Fibroblast of gingiva (primary cell): ENCODE measurements at places on chromosomes 2 and 18.

DNA sequence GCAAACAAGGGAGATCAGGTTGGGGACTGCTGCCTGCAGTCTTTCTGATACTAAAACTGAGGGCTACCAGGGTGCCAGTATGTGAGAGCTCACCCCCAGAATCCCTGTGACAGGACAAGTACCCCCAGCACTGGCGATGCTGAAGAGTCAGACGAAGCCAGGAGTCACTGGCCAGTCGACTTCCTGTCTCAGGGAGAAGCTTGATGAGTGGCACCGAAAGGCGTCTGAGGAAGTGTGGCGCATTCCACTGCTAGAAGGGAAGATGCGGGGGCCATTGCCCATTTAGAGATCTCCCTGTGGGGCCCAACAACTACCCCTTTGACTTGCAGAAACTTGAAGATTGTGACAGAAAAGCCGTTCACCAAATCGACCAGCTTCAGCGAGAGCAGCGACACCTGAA is 22.0 kb downstream of the MXD1 start:
- no peak for DNase-seq

- no peak for DNase-seq
Measured at GRCh38 chr2:173666171-173666888, 298.8 kb downstream of the SP3 start.

DNA sequence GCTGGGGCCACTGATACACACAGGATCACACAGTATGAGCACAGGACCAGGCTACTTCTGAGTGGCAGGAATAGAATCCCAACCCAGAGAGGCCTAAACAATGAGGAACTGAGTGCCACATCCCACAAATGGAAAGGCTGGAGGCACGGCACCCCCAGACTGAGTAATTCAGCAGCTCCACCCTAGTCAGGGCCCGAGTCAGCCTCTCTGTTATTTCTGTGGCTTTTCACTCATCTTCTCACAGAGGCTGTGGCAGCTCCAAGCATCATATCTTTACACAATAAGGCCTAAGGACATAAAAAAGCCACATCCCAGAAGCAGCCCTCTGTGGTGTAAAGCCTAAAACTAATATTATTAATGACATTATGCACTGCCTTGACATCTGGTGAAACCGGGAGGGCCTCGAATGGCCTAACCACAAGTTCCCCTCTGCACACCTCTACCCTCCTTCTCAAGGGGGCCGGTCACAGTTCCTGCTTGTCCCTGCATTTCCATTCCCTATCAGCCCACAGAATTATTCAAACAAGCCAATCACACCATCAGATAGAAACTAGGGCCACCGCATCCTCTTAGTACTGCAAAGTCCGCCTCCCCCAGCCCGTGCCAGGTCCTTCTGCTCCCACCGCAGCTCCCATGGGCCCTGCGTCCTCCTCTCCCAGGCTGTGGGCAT is 12.5 kb upstream of the MAL start:
- no peak for DNase-seq

DNA sequence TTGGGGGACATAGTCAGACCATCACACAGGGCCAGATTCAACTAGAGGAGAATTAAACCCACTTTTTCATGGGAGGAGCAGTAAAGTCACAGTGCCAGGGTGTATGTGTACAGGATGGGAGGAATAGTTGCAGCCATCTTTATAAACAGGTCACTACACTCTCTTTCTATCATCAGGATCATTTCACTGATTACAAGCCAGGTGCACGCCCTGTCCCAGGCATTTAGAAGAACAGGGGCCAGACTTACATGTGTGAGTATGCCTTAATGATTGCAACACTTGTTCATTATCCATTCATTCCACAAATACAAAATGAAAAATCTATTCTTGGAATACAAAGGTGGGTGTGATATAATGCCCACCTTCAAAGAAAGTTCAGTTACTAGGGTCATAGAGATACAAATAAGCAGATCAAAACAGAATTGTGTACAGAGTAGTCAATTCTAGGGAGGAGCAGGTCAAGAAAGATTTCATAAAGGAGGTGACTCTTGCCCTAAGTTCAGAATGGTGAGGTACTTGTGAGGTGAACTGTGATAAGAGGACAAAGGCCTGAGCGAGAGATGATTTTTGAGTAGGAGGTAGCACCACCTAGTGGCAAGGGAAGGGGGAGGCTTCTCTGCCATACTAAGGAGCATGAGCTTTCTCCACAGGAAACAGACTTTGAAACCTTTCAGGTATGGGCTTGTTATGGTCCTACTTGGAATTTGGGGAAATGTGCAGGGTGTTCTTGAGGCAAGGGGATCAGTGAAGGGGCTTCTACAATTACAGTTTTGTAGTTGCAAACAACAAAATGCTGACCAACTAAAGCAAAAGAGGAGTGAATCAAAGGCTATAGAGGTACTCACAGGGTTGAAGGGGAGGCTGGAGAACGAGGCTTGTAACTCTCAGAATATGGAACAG is 156.3 kb downstream of the SUCLG1 start:
- DNase-seq: peak; percentile 29

- peak; percentile 18 for DNase-seq
Measured at GRCh38 chr2:47704287-47704686, 78.7 kb upstream of the MSH6 start.

DNA sequence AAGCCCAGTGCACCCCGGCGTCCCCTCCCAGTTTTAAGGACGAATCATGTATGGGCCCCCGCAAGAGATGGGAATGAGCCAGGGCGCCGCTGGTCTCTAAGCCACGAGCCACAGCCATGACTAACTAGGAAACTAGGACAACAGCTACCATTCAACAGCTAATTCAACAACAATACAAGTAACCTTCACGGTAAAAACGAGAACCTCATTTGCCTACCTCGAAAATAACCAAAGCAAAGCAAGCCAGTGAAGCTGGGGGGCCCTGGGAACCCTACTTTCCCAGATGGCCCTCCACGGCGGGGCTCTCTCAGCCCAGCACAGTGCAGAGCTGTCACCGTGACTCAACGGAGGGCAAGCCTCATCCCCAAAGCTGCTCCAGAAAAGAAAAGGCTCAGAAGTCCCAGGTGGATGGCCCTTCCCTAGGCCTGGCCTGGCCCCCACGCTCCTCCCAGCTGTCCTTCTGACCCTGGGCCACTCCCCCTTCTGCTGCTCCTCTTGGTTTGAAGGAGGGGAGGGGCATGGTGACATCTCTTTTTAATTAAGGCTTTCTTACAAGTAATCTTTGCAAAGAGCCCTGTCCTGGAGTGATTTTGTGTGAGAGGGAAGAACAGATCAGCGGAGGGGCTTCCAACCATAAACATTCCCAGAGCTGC is 126.3 kb downstream of the HDAC4 start:
- peak; percentile 83 for DNase-seq

DNA sequence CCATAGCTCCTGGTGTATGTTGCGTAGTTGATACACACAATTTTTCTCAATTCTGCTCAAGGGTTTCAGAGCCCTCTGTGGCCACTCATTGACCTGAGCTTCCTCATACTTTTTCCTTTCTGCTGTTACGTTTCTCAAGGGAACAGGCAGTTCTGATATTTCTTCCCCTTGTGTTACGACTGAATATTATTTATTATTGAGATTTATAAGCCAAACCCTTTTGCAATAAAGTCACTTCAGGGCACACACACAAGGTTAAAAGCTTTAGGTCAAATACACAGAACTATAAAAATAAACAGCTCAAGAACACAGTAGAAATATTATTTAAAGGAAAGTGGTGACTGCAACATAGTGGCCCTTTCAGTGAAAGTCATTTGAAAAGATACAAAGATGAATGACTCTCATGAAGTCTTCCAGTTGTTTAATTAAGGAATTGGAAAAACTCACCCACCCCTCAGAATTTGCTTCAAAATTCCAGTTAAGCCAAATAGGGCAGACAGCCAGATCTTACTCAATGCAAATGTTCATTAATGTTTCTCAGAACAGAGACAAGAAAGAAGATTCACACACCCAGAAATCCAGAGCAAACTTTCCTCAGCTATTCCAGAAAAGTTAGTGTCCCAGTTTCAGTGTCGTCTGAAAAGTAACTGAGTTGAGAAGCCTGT is 179.7 kb downstream of the TRIB2 start:
- peak; percentile 29 for DNase-seq

DNA sequence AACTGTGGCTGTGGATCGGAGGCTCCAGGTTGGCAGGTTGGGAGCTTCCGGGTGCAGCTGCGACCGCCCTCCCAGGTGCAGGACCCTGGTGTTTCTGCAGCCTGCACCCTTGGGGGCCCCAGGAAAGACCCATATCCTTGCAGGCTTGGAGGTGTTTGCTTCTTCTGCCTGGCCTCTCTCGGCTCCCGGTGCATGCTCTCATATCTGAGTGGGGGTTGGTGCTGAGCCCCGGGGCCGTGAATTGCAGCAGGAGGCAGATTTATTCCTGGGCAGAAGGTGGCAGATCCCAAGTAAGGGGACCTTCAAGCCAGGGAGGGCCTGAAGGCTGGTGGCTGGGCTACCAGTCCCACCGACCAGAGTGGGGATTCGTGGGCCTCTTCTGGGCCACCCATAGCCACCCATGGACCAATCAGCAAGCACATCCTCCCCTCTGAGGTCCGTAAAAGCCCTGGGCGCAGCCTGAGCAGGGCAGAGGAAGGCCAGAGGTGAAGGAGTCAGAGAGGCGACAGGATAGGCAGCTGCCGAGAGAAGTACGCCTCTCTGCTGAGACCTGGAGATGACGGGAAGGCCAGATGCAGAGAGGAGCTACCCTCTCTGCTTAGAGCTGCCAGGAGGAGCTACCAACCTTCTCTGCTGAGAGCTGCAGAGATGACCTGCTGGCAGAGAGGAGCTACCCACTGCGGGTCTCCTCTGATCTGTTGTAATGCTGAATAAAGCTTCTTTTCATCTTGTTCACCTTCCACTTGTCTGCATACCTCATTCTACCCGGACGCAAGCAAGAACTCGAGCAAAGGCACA is 1279.0 kb upstream of the LRRTM1 start:
- no peak for DNase-seq

GRCh38 chr2:85162746-85163301 is 29.6 kb downstream of the TCF7L1 start:
- peak; percentile 22 for DNase-seq

GRCh38 chr18:2627821-2628276 is 27.7 kb upstream of the SMCHD1 start:
- peak; percentile 5 for DNase-seq

DNA sequence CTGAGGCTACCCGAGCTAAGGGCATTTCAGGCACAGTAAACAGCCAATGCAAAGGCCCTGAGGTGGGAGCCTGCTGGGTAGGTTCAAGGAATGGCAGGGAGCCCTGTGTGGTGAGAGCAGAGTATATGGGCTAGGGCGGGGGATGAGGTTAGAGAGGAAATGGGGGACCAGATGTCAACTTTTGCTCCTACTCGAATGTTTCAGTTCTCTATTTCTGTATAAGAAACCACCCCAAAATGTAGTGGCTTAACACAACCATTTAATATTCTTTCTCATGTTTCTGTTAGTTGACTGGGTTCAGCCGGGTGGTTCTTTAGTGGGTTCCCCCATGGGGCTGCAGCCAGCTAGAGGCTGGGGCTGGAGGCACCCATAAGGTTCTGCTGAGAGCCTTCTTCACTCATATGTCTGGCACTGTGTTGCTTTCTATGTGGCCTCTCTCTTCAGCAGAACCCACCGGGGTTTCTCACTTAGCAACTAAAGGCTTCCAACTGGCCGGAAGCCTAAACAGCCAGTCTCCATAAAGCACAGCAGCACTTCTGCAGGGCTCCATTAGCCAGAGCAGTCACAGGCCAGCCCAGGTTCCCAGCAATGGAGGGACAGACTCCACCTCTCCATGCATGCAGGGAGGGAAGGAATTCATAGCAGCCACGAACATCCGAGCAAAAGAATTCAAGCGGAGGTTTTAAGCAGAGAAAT is 5.6 kb upstream of the ATOH8 start:
- DNase-seq: no peak

DNA sequence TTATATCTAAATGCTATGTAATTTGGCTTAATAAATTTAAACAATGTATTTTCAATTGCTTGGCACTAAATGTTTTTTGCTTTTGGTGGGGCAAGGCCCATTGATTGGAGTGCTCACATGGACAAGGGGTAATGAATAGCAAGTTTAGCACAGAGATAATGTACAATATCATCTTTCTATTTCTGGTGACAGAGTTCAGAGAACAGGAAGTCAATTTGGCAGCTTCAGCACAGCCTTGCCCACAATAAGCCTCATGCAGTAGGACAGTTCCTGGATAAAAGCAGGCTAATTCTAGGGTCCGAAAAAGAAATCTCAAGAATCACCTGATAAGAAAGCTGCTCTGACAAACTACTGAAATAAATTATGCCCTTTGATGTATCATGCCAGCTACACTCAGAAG is 443.9 kb upstream of the FSHR start:
- DNase-seq: no peak

DNA sequence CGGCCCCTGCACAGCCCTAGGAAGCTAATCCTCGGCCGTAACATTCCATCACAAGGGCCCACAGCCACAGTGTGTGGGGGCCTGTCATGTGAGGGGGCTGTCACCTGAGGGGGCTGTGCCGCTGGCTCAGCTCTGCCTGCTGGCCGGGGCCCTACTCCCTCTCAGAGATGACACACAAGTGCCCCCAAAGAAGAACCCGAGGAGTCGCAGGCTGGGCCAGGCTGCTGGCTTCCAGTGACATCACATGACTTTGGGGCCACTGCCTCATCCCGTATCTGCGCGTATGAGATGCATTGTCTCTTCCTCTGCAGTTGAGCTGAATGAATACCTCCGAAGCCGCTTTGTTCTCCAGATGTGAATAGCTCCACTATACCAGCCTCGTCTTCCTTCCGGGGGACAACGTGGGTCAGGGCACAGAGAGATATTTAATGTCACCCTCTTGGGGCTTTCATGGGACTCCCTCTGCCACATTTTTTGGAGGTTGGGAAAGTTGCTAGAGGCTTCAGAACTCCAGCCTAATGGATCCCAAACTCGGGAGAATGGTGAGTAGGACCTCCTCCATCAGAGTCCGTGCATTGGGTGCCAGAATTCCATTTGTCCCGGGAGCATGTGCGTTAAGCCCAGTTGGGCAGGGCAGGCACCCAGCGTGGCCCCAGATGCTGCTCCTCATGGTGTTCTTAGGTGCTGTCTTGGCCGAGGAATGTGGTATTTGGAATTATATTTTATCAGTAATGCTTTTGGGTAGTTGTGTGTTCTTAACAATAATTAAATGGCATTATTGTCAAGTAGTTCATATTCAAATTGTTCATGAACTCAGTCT is at the start of gene CNDP1:
CNDP1 (plus strand) TSS at position 351 of the 820 bp plus-strand sequence; CDS start at position 519, 168 bp downstream.
- no peak for DNase-seq

DNA sequence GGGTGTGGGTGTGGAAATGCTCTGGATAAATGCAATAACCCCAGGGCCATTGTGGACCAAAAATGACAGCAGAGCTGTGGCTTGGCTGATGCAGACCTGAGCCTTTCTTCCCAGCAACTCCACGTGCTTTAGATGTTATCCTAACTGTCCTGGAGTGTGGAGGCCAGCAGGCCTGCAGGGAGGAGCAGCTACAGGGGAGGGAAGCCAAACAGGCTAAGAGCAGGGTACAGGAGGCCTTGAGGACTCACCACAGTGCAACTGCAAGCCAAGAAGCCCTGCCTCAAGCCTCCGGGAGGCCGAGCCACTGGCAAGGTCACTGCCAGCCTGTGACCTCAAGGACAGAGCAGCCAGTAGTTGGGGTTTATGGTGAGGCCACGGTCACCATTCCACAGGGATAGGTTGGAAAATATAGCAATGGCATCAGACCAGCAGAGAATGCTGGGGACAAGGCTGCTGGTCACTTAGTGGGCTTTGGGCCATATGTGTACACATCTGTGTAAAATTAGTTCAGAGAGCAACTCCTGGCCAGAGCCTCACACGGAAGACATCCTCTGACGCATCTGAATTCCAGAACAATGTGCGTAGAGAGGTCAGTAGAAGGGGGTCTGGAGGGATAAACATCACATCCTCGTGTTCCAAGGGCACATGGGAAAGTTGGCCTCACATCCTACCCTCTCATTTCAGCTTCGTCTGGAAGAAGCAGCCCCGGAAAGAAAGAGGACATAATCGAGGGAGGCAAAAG is 76.2 kb upstream of the UPP2 start:
- peak; percentile 90 for DNase-seq

- peak; percentile 83 for DNase-seq
Measured at GRCh38 chr2:36456227-36457175, 100.9 kb downstream of the CRIM1 start.
